COLO829 (cell line): ENCODE measurements at places on chromosomes 7 and 10.
A peak's percentile ranks its signal among the peaks of the same experiment; 100 is the strongest.

- DNase-seq = no peak
These were observed 26.6 kb upstream of the PLXDC2 start for GRCh38 chr10:19789607-19790006.

- DNase-seq = no peak
These were observed 3.4 kb upstream of the SAMD8 start for GRCh38 chr10:75107756-75108683.

GRCh38 chr7:25118048-25118753 lies 6.9 kb downstream of the CYCS start:
- no peak for DNase-seq

GRCh38 chr7:49791088-49791741 lies 17.8 kb downstream of the VWC2 start:
- DNase-seq = no peak

GRCh38 chr7:80480566-80480965 lies 31.3 kb downstream of the GNAT3 start:
- DNase-seq = no peak

DNA sequence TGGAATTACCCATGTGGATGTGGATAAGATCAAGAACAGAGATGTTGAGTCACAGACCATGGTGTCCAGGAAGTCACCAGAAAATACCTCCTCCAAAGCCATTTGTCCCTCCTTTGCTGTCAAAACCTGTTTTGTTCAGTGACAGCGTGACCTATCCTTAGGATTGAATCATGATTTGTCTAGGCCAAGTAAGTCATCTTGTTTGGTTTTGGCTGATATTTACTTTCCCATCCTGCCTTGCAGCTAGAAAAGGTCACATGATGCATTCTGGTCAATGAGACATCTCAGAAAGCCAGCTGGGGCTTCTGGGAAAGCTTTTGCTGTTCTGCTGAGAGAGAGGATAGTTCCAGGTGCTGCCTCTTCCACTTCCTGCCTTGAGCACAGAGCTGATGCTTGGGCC lies 225.3 kb upstream of the ZMIZ1 start:
- no peak for DNase-seq

- DNase-seq = no peak
These were observed 535.4 kb upstream of the GALNT17 start for GRCh38 chr7:70596598-70596913.

- no peak for DNase-seq
These were observed 28.7 kb upstream of the ST8SIA6 start for GRCh38 chr10:17483079-17483478.

DNA sequence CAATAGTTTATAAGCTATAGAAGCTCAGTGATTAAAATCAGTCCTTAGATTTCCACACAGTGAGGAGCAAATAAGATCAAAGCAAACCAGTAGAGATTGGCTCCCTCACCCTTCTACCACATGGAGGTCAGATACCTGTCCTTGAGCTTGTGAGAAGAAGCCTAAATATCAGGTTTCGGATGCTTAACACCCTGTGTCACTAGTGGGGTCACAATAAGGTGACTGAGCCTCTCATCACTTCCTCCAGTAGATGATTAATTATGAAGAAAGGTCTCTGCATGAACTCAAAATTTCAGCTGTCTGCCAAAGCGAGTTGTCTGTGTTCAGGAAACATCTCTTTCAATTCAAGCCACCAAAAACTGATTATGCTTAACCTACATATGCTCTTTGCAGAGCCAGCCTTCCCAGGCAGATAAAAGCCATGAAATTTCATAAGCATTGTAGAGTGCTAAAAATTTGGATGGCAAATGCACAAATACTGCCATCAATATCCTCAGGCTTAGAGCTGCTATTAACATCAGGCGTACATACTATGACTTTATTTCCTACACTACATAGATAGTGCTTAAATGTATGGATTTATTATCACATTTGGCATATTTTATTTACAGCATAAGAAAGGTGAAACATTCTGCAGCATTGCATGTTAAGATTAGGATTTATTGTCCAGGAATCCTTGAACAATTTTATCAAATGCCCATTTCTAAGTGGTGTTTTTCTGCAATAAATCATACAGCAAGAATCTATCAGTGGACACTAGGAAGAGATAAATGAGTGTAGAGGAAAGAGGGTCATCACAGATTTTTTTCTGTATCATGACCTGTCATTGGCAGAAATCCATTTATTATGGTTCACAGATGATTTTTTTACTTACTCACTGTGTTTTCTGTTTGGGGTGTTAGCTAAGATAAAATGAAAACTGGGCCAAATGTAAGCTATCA lies 285.1 kb upstream of the SP8 start:
- DNase-seq = no peak

GRCh38 chr7:50315739-50316671 lies 11.5 kb downstream of the IKZF1 start:
- no peak for DNase-seq

DNA sequence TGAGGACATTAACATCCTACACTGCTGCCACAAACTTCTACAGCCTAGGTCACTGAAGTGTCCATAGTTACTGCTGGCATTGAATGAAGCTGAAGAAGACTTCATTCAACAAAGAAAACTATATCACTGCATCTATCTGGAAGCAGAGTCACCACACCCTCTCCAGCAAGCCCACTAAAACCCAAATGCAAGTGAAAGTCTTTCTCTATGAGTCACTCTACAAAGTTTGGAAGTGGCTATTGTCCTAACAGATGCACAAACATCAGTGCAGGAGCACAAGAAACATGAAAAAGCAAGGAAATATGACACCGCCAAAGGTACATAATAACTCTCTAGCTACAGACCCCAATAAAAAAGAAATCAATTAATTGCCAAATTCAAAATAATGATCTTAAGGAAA lies 43.5 kb upstream of the CAMK2B start:
- no peak for DNase-seq

- no peak for DNase-seq
These were observed 1.1 kb downstream of the HNRNPA2B1 start for GRCh38 chr7:26199301-26200037.

GRCh38 chr10:62326176-62326575 lies 48.0 kb upstream of the ZNF365 start:
- no peak for DNase-seq

- DNase-seq = peak; percentile 89
These were observed 23.4 kb downstream of the OR9A2 start for GRCh38 chr7:143003393-143004051.

- DNase-seq = no peak
These were observed 74.4 kb downstream of the SEPTIN7 start for GRCh38 chr7:35875292-35875691.

- DNase-seq = no peak
These were observed 48.4 kb upstream of the FAM20C start for GRCh38 chr7:143811-144453.

GRCh38 chr10:121088524-121088923 lies 237.4 kb downstream of the WDR11 start:
- DNase-seq = no peak

DNA sequence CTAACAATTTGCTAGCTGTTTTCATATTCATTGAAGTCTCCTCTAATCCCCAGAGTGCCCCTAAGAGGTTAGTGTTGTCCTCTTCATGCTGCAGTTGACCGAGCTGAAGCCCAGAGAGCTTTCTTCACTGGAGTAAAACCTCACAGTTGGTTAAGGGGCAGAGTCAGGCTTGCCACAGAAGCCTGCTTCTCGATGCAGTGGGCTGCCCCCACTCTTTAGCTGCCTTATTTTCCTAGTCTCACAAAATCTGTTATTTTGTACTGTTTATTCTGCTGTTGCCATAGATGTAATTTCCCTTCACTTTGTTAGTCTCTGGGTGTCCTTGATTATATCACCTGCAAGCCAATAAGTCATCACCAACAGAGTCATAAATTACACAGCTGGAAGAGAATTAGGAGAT lies 56.3 kb upstream of the ZPBP start:
- DNase-seq = no peak

GRCh38 chr7:10146271-10146670 lies 827.4 kb upstream of the PHF14 start:
- no peak for DNase-seq

DNA sequence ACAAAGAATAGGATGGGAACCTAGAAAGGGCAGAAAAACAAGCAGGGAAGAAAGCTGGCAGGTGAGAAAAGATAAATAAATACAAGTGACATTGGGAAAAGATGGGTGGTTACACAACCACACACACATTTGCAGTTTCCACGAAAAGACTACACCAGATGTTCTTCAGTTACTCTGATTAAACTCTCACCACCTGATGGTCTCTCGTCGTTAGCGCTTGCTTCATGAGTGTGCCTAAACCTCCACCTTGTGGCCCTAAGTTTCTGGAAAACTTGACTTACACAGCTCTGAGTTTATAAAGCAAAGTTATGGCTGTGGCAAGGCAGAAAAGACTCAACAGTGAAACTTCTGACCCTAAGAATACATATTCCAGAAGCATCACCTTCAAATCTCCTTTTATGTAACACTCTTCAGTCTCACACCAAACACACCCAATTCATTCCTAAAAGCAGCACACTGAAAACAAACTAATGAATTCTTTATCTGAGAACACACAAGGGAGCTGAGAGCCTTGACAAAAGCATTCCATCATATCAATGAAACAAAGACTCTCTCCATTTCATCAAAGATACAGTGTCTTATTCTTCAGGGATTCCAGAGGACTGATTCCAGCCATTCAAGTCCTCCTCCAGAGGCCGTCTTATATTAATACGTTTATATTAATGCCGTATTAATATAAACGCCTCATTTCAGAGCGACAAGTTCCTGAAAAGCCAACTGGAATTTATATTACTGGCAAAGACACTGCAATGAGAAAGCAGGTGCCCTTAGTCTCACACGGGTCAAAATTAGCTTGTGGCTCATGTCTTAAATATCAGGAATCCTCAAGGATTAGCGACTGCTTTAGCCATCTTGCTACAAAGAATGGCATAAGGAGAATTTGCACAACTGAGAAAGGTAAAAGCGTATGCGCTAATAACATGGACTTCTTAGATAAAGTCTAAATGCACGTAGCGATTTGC lies 77.6 kb downstream of the RNF216 start:
- DNase-seq = no peak

DNA sequence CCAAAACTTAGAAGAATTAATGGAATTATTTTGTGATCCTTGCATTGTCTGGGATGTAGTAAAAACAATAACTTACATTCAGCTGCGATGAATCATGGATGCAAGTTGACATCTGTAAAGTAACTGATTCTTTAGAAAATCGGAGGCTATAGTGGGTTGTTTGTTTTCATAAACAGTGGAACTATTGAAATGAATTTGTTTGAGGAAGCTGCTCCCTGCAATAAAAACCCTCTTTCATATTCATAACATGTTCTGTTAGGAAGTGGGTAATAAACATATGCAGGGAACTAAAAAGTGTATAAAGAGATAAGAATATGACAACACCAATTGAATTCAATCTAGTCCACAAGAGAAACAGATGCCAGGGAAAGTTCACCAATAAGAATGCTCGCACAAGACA lies 53.6 kb downstream of the AGMO start:
- peak; percentile 72 for DNase-seq

DNA sequence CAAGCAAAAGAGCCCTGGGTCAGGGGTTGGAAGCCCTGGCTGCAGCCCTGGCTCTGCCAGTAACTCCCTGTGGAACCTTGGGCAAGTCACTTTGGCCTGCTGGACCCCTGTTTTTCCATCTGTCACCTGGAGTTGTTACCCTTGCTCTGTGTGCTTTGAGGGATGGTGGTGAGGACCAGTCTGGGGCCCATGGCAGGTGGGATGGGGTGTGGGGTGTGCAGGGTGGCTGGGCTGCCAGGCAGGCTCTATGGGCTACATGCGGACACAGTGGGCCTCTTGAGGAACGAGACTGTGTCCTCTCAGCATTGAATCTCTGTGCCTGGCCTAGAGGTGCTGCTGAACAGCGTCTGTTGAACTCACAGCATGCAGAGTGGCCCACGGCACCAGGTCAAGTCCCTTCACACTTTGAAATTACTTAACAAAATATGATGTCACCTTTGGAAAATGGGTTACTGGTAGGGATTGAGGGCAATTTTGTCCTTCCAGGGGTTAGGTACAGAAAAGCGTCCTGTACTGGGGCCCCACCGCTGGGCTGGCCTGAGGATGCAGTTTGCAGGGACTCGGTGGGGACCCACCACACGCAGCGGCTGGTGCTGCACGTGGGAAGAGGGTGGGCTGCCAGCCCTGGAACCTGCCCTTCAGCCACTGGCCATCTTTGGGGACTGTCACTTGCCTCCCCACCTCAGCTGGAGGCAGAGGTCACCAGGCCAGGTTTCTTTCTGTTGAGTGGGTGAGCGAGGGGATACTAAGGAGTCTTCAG lies 45.3 kb downstream of the PRF1 start:
- no peak for DNase-seq

GRCh38 chr7:140049339-140050024 lies 13.3 kb downstream of the PARP12 start:
- no peak for DNase-seq

DNA sequence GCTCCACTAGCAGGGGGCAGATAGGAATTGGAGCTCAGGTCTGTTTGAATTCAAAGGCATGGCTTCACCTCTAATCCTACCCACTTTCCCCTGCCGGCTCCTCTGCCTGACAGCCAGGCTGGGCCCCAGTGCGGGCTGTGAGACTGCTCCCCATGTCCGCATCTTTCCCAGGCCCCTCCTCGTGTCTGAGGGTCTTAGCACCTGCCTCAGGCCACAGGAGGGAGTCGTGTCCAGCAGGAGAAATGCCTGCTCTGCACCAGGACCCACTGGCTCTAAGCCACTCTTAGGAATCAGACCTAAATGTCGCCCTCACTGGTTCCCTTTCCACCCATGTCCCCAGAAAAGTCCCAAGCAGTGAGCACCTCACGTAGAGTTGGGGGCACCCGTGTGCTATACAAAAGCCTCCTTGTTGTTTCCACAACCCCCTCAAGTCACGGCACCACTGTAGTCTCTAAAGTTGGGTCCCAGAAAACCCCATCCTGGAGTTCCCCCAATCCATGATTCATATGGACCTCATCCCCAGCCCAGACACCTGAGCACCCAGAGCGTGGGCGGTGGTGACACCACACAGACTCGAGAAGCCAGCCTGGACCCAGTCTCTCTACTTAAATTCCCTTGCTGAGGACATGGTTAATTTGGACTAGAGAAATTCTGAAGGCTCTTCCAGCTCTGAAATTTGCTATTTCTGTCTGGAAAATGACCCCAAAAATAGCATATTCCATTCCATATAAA lies 466.4 kb upstream of the ZMIZ1 start:
- DNase-seq = no peak

- DNase-seq = peak; percentile 96
These were observed 83.3 kb upstream of the MKLN1 start for GRCh38 chr7:131244259-131244852.

DNA sequence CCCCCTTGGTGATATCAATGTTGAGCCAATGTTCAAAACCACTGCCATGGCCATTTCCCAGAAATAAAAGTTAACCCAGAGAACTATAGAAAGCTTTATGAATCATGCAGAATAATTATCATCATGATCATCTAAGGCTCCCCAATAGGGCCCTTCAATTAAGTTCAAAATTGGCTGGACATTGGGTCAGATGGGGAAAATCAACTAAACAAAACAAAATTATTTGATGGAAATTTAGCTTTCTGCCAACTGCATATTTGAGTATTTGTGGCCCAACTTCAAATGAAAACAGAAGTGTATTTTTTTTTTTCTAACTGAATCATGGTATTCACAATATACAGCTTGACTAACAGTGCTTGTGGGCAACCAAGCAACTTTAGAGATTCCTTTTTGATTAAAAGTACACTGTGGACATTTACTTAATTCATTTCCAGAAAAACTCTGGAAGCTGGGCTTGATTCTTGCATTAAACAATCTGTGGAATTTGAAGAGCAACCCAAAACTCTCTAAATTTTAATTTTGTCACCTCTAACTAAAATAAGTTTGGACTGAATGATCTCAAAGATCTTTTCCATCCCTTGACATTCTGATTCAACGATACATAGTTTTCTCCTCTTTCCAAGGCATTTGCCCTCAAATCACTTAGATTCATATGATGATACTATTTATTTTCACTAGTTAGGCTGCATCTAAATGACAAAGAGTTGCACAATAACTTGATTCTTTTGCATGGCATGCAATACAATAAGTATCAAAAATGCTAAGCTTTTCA lies 203.2 kb downstream of the AHR start:
- no peak for DNase-seq
